HAP-1 (cell line): ENCODE measurements at places on chromosomes 7 and 10.
A peak's percentile ranks its signal among the peaks of the same experiment; 100 is the strongest.

DNA sequence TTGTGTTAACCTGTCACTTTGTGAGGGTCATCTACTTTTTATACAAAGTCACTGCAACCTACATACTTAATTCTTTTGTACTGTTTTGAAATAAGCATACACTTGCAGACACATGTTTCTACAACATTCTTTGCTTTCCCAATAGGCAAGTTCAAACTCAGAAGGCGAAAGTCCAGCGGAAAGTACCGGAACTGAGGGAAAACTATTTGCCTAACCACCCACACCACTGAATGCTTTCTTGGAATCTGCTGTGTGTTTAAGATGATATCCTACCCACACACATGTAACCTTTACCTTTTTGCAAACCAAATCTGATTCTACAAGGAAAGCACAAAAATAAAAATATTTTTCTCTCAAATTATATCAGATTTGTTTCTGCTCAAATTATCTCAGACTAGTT lies 139.4 kb upstream of the AGR3 start:
- no peak for DNase-seq

DNA sequence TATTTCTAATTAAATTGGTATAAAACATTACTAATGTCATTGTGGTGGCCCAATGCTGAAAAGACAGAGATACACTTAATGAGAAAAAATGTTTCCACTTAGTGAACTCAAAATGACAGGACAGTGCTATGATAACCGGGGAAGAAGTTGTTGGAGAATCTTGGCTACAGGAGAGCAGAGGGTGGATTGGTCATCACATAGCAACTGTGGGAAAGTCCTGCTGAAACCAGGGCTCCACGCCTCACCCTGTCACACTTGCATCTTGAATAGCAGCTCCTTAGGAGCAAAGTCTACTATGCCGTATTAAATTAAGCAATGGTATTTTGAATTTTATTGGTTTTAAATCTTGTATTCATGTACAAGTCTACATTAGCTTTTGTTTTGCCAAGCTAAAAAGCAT lies 225.5 kb downstream of the KLF6 start:
- DNase-seq = no peak

GRCh38 chr10:121048749-121049148 lies 197.6 kb downstream of the WDR11 start:
- DNase-seq = no peak

DNA sequence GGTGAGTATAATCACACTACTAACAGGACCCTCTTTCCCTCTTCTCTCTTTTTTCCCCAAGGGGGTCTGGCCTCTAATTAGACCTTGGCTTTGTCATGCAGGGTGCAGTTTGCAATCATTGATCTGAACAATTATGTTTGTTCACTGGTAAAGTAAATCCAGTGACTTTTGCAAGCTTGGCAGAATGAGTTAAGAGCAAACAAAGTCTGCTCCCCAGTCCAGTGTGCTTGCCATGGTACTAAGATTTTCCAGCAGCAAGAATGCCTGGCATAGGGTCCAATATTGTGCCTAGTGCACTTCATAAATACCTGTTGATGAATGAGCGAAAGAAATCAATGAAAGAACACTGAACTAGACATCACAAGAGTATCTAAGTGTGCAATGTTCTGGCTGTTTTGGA lies 43.9 kb downstream of the PLXDC2 start:
- DNase-seq = no peak

GRCh38 chr10:71569775-71570588 lies 149.6 kb downstream of the C10orf105 start:
- DNase-seq = peak; percentile 8

DNA sequence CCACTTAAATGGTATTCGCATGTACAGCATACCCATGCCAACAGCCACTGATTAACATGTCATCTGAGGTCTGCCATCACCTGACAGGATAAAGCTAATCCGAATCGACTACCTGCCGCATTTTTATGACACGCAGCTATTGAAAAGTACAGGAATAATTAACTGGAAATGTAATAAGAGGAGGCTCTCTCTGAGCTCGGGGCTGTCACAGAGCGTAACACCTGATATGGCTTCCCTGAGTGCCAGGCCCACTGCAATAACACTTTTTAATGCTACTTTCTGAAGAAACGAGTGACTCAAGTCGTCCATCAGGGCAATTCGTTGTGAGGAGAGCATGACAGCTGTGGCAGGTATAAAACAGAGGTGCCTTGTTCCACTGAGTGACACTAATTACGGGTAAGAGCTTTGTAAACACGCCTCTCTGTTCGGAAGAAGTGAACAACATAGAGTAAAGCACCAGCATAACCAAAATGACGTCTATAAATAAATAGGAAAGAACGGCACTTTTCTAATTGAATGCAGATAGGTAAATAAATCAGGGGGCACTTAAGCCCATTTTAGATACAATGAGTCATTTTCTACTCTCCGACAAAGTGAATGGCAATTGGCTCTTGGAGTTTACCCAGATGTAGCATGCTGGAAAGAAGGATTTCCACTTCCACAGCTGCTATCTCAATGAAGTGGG lies 56.5 kb upstream of the CREB5 start:
- DNase-seq = no peak

- no peak for DNase-seq
Measured at GRCh38 chr7:106058928-106059324, 53.2 kb downstream of the SYPL1 start.

DNA sequence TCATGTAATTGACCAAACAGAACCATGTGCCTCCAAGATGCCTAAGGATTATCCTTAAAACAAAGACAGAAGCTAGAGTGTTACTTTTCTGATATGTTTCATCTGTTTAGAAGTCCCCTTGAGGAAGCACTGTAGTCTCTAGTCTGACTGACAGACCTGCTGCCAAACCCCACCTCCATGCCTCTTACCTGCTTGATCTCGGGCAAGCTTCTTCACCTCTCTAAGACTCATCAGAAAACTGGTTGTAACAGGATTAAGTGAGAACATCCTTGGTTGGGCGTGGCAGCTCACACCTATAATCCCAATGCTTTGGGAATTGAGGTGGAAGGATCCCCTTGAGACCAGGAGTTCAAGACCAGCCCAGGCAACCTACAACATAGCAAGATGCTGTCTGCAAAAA lies 42.2 kb upstream of the OTUD1 start:
- DNase-seq = no peak

GRCh38 chr7:47806701-47807103 lies 141.6 kb downstream of the PKD1L1 start:
- DNase-seq = no peak

DNA sequence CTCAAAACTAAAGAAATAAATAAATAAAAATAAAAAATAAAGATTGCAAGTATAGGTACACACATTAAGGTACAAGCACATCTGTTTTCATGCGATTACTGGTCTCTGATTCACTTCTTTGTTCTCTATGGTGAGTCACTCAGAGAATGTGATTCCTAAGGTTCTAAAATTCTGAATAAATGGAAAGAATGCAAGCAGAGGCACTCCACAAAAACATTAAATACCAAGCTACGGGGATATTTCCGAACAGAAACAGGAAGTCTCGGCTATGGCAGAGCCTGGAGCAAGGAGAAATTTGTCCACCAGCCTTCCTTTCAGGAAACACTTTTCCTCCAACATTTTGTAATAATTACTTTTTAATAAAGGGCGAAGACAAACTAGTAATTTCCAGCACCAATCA lies 1.4 kb downstream of the VOPP1 start:
- peak; percentile 30 for DNase-seq

DNA sequence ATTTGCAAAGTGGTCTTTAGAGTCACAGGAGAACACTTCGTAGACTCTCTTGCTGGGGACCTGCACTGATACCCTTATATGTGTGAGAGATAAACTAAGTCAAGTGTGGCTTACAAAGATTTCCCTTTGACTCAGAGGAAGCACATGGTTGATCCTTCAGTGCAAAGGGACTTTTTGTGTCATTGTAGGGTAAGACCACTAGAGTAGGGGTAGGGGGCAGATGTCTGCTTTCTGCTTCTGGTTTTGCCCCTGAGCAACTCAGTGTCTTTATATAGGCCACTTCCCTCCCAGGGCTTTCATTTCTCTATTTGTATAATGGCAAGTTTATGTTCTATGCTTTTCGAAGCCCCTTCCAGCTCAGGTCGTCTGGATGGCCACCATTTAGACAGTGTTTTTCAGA lies 281.7 kb downstream of the SORCS3 start:
- no peak for DNase-seq

DNA sequence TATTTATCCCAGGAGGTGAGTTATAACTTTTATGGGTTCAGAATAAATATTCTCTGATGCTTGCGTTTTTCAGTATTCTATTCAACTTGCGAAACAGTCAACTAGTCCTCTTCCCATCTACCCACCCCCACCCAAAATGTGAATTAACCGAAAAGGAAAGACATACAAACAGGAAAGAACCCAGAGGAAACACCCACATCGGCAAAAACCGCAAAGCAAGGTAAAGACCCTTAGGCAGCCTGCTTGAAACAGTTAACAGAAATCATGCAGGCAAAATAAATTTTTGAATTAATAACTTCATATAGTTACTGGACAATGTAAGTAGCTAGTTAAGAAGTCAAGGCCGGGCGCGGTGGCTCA lies 5.4 kb downstream of the ZC3HAV1 start:
- no peak for DNase-seq

DNA sequence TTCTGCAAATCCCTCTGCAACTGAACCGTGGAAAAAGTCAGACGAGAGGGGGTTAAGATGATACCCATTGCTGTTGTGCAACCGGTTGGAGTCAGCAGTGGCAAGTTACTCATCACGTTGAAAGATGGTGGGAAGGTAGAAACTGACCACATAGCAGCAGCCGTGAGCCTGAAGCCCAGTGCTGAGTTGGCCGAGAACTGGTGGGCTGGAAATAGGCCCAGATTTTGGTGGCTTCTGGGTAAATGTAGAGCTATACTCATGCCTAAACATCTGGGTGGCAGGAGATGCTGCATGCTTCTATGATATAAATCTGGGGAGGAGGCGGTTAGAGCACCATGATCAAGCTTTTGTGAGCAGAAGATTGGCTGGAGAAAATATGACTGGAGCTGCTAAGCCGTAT lies 78.6 kb downstream of the ARL5B start:
- DNase-seq = no peak

DNA sequence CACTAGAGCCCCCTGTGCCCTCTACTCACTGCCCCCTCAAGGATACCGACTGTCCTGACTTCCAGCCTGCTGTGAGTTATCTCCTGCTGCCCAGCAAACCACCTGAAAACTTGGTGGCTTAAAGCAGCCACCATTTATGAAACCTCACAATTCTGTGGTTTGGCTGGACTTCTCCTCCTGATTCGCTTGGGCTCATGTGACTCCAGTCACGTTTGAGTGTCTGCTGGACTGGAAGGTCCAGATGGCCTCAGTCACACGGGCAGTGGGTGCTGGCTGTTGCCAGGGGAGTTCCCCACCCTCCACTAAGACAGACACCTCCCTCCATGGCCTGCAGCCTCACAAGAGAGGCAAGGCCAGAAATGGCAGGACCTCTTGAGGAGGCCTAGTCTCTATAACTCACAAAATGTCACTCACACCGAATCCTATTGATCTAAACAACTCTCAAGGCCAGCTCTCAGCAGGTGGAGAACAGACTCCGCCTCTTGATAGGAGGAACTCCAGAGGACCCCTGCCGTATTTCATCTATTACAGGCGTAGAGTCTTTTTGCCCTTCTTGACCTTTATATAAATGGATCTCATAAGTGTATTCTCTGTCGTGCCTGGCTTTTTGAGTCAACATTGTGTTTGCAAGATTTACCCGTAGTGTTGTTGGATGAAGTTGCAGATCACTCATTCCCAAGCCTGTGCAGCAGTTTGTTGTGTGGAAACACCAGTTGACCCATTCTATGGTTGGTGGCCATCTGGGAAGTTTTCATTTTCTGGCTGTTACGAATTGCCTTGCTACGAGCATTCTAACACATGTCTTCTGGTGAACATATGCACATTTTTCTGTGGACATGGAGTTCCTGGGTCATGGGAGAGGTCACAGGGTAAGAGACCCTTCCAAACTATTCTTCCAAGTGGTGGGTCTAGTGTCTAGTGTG lies 48.3 kb downstream of the ZMIZ1 start:
- peak; percentile 7 for DNase-seq

GRCh38 chr7:79211724-79212123 lies 241.7 kb downstream of the MAGI2 start:
- no peak for DNase-seq

GRCh38 chr10:19979628-19980027 lies 163.4 kb downstream of the PLXDC2 start:
- DNase-seq = no peak
